ENCODE measurements at places on chromosomes 12 and 14.

DNA sequence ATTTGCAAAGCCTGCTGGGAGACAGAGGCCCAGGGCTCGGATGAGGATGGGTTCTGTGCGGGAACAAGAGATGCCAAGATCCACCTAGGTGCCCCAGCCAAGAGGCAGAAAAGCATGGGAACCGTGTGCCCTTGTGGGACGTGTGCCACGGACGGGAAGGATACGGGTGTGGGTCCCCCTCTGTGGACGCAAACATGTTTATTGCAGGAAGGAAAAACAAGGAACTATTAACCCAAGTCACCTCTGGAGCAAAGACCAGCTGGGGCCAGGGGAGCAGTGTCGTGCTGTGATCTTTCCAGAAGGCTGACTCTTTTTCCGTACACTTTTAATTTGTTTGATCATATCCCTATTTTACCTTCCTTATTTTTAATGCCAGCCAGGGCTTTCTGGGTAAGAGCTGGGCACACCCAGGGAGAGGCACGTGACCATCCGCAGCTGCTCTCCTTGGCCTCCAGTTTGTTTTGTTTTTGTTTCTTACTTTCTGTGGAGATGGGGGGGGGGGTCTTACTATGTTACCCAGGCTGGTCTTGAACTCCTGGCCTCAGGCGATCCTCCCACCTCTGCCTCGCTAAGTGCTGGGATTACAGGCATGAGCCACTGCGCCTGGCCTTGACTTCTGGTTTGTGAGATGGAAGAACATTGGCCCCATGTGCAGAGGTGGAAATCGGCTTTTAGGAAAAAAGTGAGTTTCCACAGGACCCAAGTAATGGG lies 20.7 kb downstream of the SCARB1 start:
- no peak for DNase-seq

DNA sequence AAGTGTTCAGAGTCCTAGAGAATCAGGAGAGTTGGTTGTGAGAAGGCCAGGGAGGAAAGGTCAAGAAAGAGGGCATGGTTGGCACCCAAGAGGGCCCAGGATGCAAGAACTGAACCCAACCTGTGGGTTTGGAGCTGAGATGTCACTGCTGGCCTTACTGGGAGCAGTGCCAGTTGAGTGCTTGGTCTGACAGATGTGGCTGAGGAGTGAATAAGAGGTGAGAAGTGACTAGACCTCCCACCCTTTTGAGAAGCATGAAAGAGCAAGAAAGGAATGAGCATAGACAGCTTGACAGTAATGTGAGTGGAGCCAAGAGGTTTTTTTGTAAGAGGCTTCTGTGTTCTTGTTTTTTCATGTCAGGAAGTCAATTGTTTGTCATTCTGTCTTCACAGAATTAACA lies 95.3 kb downstream of the FGD4 start:
- DNase-seq: no peak

- DNase-seq: no peak
Measured at GRCh38 chr12:47158792-47159191, 79.0 kb upstream of the AMIGO2 start.

DNA sequence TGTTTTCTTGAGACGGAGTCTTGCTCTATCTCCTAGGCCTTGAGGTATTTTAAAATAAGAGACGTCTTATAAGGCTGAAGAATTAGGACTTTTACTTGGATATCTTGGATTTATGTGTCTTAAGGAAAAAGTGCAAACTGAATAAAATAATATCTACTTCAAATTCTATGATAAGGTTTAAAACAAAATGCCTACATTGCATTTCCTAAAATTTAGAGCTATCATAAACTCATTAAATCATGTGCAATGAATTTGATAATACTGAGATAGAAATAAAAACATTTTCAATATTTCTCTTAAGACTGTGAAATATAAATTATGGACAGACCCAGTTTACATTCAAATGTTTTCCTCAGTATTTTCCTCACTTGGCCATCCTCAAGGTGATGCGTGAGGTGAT lies 729.5 kb upstream of the LMO3 start:
- no peak for DNase-seq

DNA sequence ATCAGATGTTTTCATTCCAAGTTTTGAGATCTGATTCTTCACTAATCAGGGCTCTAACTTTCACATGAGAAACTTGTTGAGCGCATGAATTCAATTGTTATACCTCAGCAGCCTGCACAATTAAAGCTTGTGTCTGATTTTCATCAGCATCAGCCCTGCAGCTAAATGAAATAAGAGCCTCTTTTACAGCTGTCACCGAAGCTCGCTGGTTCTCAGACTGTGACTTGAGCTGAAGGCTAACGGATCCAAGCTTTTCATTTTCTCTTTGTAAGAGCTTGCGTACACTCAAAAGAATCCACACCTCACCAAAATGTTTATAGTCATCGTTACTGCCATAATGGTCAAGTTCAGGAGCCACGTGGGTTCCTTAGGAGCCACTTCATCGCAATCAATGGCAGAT lies 65.5 kb upstream of the BEGAIN start:
- DNase-seq: no peak

DNA sequence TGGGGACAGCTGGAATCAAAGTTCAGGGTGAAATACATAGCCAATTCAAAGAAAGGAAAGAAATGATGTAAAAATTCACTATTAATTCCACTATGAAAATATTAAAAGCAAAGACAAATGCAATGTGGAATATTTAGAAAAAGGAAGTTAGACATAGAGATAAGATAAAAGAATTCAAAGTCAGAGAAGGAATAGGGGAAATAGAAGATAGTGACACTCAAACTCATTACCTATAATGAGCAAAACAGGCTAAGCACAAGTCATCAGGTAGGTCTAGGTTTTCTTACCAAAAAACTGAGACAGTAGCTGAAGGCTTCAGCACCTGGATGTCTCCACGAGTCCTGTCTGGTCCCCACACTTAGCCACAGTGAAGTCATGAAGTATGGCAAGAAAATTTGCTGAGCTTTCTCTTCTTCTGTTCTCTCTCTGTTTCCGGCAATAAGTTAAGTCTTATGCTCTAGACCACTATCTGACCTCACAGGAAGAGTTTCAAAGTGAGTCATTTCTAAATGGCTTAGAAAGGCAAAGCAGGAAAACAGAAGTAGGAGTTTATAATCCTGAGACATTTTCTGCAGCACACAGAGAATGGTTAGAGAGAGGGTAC lies at the start of gene C3AR1:
C3AR1 (minus strand) TSS at position 369 of the 604 bp plus-strand sequence. CDS start 6,174 bp downstream, outside the sequence.
- peak; percentile 16 for DNase-seq

- DNase-seq: no peak
Measured at GRCh38 chr12:92465786-92466295, 236.9 kb upstream of the PLEKHG7 start.

Measured in activated T-cell treated with anti-CD3 and anti-CD28 coated beads for 24 hours (primary cell).